ENCODE measurements at places on chromosomes 6 and 20.

DNA sequence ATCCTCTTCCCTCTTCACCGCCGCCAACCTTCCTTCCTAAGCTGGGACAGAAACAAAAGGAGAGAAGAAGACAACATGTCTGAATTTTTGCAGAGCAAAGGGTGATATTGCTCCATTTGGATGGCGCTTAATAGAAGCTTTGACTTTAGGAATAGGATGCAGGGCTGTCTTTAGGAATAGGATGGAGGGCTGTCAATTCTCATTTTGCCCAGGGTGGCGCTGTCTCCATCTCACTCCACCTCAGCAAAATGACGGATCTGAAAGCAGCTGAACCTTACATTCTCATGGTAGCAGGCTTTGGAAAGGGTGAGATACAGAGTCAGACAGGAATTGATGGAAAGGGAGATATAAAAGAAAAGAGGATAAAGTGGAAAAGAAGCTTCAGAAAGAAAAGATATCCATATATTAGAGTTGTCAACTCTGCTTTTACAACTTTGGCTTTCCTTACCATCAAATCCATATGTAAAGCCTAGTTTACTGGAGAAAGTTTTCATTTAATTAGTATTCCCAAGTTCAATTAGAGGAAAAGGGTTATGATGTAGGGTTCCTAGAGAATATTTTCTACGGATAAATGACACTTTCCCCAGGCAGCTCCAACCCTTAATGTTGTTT is 2.4 kb downstream of the MTCL3 start:
- DNase-seq = peak; percentile 26

DNA sequence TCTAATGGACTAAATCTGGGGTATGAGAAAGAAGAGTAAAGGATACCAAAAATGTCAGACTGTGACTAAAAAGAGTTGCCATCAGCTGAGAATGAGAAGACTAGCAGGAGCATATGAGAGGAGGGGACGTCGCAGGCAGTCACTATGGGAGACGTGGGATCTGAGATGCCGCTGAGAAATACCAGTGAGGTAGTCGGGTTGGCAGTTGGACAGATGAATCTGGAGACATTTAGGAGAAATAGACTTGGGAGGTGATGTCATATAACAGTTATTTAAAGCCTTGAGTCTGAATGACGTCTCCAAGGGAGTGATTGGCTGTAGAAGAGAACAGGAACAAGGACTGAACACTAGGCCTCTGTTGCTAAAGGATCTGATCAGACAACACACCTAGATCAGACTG is 51.5 kb upstream of the TRIM26 start:
- no peak for DNase-seq

- DNase-seq = no peak
Observed at GRCh38 chr20:51008718-51009117, 14.2 kb downstream of the KCNG1 start.

DNA sequence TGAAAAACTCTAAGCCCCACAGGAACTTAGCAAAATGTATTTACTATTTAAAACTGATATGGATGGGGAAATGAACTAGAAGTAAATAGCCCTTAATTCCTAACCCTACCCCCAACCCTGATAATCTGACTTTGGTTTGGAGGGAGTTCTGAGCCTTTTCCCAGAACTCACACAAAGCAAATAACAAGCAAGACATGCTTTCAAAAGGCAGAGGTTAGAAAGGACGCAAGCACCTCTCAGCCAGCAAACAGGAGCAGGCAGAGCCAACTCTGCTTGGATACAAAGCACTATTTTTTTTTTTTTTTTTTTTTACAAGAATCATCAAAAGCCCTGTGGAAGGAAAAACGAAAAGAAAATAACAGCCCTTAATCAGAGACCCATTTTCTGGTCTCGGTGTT is 58.7 kb downstream of the SLC22A23 start:
- no peak for DNase-seq

DNA sequence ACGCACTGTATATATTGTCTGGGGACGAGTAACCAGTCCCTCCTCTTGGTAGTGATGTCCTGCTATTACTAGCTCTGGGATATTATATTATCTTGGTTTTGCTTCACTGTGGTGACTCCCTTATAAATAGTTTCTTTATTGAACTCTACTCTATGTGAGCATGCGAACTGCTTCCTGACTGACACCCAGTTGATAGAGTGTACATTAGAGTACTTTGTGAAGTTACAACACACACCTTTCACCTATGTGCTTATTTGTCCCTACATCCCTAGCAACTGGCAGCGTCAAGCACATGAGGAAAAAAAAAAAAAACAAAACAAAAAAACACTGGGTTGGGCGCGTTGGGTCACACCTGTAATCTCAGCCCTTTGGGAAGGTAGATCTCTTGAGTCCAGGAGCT is 67.3 kb upstream of the TENT5A start:
- DNase-seq = no peak

DNA sequence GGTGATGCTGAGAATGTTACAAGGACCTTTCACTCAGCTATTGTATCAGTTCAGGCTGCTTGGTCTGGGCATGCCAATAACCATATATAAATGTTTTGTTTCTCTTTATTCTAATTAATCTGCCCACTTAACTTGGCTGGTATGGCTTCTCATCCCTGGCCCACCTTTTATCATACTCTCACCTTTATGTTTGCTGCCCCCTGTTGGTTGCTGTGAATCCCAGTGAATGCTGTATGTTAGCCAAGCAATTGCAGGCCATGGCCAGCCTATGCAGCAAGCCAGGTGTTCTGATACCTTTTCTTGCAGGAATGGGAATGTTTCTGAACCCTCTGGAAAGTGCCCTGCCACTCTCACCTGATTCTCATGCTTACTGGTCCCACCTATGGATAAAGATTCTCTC is 54.6 kb downstream of the PCSK2 start:
- no peak for DNase-seq

Data from SK-N-MC (cell line).